ENCODE measurements at places on chromosomes 3 and 15. TPM values are rescaled to one million over a fixed set of nuclear protein-coding genes. Genes with fewer than 3 reads are reported as not detected.

The XXYLT1 gene
- 5.9 TPM for total RNA-seq

DNA sequence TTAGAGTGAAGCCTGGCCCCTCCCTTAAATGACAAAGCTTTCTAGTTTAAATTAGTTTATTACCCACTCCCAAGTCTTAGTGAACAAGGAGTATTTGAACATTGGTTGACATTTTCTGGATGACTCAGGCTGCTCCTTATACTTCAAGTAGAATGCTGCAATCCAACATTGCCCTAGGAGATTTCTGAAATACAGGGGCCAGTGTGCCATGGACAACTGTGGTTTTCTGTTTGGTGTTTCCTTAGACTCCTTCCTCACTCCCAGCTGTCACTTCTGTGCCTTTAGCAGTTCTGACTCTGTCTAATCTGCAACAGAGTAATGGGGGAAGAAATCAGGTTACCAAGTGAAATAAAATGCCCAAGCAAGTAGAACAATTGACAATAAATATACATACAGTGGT, 116.1 kb upstream of the P2RY1 start:
- no peak for DNase-seq

The MYZAP gene
- total RNA-seq, result 658 TPM

The PHLDB2 gene
- total RNA-seq, result 184 TPM

The HAUS2 gene
- 14.7 TPM for total RNA-seq

The PAK6 gene
- total RNA-seq, result 2.6 TPM

The FEZF2 gene
- not detected for total RNA-seq
